ENCODE measurements at places on chromosomes 5 and 9.

- DNase-seq = no peak
Measured at GRCh38 chr5:15008921-15009320, 137.3 kb upstream of the ANKH start.

DNA sequence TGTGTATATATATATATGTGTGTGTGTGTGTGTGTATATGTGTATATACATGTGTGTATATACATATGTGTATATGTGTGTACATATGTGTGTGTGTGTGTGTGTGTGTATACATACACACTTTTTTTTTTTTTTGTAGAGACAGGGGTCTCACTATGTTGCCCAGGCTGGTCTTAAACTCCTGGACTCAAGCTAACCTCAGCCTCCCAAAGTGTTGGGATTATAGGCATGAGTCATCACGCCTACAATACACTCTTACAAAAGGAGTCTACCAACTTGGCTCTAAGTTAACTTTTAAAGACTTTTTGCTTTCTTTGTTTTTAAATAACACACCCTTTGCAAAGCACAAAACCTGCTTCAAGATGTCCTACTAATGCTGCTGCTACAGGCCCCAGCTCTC, 2.1 kb downstream of the C9orf78 start:
- DNase-seq = no peak

GRCh38 chr9:14428781-14429230, 114.9 kb upstream of the NFIB start:
- DNase-seq = peak; percentile 59

DNA sequence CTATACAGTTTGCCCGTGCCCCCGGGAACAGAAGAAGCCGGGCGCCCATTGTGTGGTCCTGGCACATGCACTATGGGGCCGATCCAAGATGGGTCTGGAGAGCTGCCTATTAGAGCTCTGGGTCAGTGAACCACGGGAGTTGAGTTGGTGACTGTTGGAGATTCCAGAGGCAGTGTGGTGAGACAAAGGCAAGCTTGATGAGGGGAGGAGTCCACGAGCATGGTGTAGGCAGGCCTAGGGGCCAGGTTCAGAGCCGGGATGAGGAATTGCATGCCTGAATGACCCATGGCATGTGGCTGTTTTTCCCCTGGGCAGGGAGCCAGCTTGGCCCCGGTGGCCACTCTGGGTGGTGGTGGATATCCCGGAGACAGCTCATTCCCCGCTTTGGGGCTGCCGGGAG, 84.4 kb upstream of the STC2 start:
- no peak for DNase-seq
